ENCODE measurements at places on chromosomes 11 and 22.
A peak's percentile ranks its signal among the peaks of the same experiment; 100 is the strongest.

DNA sequence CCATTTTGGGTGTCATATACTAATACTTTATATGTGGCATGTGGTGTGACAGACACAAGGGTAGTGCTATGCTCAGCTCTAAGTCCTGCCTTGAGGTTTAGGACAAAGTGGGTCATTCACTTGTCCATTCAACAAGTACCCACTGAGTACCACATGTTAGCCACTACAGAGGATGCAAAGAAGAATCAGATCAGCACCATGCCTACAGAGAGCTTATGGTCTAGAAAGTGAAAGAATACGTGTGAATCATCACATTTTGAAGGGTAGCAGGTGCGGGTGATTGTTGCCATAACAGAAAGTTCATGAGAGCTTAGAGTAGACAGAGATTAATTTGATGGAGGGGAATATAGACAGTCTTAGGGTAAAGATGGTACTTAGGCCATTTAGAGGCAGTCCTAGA, 18.3 kb downstream of the CLMP start:
- no peak for DNase-seq

DNA sequence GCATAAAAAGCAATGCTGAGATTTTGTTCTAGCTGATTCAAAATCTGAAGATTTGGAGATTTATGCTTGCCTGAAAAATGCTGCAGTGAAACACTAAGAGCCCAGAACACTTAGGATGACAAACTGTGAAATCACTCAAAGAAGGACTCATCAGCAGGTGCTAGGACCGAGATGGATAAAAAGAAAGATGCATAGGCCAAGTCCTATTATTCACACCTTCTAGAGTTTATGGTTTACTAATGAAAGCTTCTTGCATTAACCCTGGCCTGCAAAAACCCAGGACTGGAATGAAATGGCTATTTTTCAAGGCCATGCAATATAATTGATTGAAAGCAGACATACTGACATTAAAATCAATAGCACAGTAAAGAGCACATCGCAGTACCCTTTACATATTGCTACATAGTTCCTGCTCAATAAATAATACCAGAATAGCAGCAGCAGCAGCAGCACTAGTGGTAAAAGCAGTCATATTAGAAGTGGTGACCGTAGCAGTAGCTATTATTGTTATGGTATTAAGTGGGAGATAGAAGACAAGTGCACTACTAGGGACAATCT, 161.7 kb downstream of the RAB38 start:
- DNase-seq, result no peak

GRCh38 chr11:45091563-45092403, 54.7 kb upstream of the PRDM11 start:
- peak; percentile 28 for DNase-seq

DNA sequence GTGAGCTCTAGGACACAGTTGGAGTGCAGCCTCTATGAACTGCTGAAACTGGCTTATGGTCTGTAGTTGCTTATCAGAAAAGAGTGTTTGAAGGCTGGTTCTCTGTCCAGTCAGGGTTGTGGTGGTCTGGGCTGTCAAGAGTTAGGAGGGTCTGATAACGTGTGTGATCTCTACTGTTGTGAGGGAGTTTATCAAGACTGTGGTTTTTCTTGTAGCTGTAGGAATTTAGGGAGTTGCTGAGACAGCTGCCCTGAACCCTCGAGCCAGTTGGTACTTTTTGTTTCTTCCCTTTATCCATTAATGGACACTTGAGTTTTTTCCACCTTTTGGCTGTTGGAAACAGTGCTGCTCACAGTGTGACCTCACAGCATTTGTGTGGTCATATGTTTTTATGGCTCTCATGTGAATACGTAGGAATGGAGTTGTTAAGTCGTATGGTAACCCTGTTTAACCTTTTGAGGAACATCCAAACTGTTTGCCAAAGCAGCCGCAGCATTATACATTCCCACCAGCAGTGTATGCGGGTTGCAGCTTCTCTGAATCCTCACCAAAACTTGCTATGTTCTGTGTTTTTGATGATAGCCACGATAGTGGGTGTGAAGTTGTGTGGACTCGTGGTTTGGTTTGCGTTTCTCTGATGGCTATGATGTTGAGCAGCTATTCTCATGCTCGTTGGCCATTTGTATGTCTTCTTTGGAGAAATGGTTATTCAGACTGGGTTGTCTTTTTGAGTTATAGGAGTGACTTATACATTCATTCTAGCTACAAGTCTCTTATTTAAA, 20.9 kb upstream of the DGCR8 start:
- no peak for DNase-seq

- DNase-seq, result no peak
These were observed 45.7 kb upstream of the CD5 start for GRCh38 chr11:61056571-61056970.

GRCh38 chr22:37416389-37416788, 10.9 kb downstream of the ELFN2 start:
- DNase-seq, result no peak

DNA sequence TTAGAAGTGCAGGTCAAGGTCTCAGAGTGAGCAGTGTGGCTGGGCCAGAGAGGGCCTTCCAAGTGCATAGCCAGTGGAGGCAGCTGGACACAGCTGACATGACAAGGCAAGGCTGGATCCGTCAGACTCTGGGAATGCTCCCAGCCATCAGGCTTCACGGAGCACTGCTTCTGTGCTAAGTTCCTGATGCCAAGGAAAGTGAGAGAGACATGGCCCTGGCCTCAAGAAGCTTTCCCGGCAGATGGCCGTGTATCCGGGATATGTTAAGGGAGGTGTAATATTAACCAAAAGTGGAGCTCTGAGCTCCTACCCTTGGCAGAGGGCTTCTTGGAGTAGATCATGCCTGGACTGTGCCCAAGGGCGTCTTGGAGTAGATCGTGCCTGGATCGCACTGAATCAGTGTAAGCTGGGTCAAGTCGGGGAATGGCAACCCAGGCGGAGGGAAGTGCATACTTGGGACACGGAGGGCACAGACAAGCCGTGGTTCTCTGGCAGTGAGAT, 7.4 kb upstream of the EFCAB6 start:
- DNase-seq, result no peak

- no peak for DNase-seq
These were observed 110.9 kb downstream of the RASSF10 start for GRCh38 chr11:13119941-13120520.

DNA sequence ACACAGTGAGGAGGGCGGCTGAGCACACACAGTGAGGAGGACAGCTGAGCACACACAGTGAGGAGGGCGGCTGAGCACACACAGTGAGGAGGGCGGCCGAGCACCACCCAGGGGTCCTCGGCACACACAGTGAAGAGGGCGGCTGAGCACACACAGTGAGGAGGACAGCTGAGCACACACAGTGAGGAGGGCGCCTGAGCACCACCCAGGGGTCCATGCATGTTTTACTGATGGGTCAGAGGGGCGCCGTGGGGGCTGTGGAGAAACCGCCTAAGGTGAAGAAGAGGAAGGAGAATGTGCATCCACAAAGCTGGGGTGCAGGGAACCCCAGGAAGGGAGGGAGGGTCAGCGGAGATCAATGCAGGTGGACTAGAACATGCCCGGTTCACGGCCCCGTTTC, 461.8 kb downstream of the BRD1 start:
- peak; percentile 0 for DNase-seq

DNA sequence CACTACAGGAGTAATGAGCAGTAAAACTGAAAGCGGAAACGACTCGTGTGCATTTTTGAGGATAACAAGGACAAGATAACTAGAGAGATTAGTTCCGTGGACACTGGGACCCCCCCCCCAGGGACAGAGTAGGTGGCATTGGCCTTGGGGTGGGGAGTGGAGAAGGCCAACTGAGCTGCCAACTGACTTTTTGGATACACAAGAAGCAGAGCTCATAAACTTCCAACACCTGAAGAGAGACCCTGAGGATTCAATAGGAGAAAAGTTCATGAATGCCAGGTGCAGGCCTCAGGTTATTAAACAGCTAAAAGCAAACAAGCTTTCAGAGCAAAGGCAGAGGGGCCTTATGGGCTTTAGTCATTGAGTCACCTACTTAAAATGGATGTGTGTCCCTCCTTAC, 17.6 kb upstream of the PRSS23 start:
- DNase-seq, result no peak

- no peak for DNase-seq
These were observed 150.3 kb upstream of the NCAM1 start for GRCh38 chr11:112810951-112811350.

GRCh38 chr11:21811572-21811971, 381.3 kb upstream of the ANO5 start:
- no peak for DNase-seq

GRCh38 chr22:20319745-20320658, at the start of gene DGCR6L:
DGCR6L (minus strand) TSS chr22:20320060; CDS start chr22:20319988, 72 bp downstream.
- peak; percentile 96 for DNase-seq

- no peak for DNase-seq
These were observed 520.4 kb upstream of the LUZP2 start for GRCh38 chr11:23976426-23976825.

DNA sequence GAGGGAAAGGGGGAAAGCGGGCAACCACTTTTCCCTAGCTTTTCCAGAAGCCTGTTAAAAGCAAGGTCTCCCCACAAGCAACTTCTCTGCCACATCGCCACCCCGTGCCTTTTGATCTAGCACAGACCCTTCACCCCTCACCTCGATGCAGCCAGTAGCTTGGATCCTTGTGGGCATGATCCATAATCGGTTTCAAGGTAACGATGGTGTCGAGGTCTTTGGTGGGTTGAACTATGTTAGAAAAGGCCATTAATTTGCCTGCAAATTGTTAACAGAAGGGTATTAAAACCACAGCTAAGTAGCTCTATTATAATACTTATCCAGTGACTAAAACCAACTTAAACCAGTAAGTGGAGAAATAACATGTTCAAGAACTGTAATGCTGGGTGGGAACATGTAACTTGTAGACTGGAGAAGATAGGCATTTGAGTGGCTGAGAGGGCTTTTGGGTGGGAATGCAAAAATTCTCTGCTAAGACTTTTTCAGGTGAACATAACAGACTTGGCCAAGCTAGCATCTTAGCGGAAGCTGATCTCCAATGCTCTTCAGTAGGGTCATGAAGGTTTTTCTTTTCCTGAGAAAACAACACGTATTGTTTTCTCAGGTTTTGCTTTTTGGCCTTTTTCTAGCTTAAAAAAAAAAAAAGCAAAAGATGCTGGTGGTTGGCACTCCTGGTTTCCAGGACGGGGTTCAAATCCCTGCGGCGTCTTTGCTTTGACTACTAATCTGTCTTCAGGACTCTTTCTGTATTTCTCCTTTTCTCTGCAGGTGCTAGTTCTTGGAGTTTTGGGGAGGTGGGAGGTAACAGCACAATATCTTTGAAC, 6.8 kb downstream of the MALAT1 start:
- DNase-seq, result no peak

- DNase-seq, result no peak
These were observed 9.5 kb upstream of the PKP3 start for GRCh38 chr11:384511-384910.

GRCh38 chr11:62133328-62134065, 9.7 kb downstream of the INCENP start:
- no peak for DNase-seq

DNA sequence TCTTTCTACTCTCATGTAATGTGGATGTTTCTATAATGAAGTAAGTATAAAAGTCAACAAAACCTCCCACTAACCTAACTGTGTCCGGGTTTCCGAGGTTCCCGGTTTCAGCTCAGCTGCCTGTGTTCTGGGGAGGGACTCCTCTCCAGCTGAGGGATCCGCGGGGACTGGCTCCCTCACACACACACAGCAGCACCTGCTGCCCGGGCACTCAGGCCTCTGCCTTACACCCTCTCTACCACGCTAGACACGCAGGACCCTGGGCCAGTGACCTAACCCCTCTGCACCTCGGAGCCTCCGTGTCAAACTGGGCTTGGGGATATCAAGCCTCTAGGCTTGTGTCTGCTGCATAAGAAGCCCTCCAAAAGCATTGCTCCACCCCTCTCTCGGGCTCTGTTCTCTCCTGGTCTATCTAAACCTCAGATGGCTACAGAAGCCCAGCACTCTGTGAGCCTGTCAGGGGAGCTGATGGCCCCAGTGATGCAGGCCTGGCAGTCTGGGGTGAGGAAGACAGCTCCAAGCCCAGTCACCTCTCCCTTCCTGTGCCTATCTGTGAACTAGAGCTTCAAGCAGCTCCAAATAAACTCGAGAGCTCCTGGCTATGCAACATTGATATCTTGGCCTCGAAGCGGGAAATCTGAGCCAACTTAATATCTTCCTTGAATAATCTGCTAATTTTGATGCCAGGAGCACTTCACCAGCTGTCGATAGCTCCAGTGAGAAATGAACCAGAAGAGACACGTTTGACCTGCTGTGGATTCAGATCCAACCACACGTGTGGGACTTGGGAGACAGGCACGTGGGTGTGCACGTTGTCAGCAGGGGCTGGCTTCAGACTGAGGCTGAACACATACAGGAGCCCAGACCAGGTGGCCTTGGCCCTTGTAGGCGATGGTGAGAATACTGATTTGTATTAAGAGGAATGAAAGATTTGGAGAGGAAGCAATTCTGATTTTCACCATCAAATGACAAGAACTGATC, 232.7 kb upstream of the B3GAT1 start:
- no peak for DNase-seq

- peak; percentile 63 for DNase-seq
These were observed 24.6 kb downstream of the MRGPRD start for GRCh38 chr11:68956142-68956541.

DNA sequence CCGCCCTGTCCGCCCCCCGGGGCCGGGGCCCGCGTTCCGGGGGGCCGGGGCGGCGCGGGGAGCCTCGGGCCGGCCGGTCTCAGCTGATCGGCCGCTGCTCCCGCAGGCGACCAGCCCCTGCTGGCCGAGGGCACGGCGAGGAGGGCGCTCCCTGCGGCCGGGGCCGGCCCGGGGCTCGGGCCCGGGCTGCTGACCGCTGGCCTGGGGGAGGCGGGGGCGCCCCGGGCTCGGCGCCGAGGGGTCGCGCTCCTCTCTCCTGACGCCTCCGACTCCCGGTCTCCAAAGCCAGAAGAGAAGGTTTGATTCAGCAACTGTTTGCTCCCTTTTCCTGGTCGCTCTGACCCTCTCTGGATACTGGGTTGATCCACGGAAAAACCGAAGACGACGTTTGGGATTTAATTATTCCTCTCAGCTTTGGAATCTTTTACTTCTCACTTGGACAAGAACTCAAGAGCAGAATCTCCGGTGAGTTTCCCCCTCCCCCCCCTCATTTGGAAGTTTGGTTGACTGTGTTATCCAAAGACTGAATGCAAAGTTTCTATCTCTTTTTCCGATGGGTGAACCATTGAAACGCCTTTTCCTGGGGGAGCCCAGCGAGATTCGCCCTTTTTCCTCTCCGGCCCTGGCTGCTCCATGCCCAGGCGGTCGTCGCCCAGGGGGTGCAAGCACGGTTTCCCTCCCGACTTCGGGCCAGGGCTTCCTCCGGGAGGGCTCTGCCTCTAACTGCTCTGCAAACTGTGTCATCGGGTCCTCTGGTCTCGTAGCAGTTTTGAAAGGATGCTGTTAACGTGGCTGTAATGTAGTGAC, 725 bp downstream of the KDM2A start:
- DNase-seq, result peak; percentile 56

- DNase-seq, result no peak
These were observed 3.5 kb downstream of the SBF1 start for GRCh38 chr22:50471197-50471847.

Measured in endothelial cell (in vitro differentiated cells).